Effector CD4-positive, alpha-beta T cell (primary cell): ENCODE measurements at places on chromosomes 4 and X.

DNA sequence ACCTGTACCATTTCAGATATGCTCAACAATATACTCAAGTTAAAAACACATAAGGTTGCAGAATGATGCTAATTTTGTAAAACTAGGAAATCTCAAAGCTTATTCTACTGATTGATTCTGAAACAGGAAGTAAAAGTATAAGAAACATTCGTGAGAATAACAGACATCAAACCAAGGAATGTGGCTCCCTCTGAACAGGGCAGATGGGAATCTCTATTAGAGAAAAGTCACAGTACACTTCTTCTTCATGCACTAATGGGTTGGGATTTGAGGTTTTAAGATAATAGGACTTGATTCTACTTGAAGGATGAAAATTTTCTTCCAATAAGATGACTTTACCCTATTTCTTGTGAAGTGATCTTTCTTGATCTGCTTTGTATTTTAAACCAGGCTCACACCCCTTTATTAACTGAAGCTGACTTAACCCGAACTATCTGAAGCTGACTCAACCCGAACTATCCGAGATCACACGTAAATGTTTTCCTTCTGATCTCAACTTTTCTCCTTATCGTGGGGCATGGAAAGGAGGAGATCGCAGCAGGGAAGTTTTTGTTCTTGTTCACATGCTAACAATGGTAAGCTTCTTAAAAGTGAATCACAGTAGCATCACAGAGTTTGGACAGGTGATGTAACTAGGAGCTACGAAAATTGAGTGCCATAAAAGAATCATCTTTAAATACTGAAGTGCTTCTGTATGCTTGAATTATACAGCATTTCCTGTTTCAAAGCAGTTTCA lies 363.1 kb upstream of the ZFP42 start:
- DNase-seq: no peak

GRCh38 chr4:183140911-183141320 lies 41.9 kb downstream of the WWC2 start:
- no peak for DNase-seq

DNA sequence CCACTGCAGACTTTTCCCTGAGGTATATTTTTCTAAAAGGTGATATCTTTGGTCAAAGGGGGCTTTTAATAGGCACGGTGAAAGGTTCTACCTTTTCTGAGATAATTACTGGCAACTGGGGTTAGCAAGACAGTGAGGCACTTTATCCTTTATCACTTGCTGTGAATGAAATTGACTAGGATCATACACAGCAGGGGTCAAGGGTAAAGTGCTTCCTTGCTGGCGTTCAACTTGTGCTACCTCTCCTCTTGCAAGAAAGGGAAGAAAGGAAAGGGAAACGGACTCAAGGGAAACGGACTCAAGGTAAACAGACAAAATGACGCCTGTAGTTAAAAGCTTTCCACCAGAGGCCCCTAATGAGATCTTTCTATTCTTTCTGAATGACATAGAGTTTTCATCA lies 78.6 kb upstream of the RAPGEF2 start:
- DNase-seq: no peak

GRCh38 chr4:120319046-120319767 lies 252.6 kb upstream of the MAD2L1 start:
- no peak for DNase-seq

DNA sequence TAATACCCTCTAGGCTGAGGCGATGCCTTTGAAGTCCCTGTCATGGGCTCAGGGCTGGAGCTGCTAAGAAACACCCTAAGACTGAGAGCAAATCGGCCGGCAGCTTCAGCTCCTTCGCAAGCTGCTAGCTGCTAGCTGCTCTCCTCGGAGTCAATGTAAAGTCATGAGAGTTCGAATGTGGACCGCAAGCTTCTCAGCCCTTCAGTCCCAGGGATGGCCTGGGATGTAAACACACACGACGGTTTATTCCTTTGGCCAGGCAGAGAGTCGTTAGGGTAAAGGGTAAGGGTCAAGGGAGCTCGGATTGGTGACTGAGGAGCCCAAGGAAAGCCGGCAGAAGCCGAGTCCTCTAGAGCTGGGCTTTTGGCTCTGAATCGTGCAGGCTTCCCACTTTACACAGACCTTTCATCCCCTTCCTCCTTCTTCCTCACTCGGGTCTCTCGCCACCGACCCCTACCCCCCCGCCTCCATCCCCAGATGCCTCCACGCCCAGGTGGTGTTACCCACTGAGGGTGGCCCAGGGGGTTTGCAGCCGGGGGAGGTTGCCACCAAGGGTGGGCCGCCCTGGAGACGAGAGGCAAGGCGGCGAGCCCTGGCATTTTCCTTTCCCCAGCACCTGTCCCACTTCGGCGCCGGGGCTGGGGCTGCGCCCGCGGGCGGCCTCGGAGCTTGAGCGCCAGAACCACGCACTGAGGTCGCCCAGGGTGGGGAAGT lies 3.1 kb upstream of the BCORL1 start:
- no peak for DNase-seq

- no peak for DNase-seq
Measured at GRCh38 chr4:176981074-176981473, 188.4 kb upstream of the VEGFC start.

GRCh38 chrX:48083212-48083611 lies 11.8 kb upstream of the ZNF630 start:
- DNase-seq: peak; percentile 5

- DNase-seq: no peak
Measured at GRCh38 chrX:70128071-70128470, 5.2 kb upstream of the IGBP1 start.

DNA sequence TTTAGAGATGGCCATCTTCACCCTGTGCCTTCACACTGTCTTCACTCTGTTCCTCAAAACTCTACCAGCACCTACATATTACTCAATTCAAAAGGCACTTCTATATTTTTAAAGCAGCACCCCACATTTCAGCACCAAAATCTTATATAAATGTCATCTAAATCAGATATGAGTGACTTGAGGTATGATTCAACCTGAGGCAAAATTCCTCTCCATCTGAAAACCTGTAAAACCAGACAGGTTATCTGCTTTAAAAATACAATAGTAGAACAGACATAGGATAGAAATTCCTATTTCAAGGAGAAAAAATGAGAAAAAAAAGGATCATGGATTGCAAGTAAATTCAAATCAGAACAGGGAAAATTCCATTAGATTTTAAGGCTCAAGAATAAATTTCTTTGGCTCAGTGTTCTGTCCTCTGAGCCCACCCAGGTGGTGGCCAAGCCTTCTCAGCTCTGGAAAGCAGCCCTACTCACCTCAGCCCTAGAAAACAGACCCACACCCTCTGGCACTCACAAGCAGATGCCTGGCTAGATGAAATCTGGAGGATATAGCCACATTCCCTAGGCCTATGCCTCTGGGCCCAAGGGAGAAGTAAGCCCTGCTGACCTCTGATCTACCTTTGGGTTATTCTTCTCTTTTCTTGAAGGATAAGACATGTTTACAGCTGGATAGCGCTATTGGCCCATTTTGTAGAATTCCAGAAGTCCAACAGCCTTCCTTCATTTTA lies 240.4 kb upstream of the ZCCHC13 start:
- no peak for DNase-seq

- DNase-seq: no peak
Measured at GRCh38 chrX:21666679-21667078, 8.5 kb upstream of the KLHL34 start.

DNA sequence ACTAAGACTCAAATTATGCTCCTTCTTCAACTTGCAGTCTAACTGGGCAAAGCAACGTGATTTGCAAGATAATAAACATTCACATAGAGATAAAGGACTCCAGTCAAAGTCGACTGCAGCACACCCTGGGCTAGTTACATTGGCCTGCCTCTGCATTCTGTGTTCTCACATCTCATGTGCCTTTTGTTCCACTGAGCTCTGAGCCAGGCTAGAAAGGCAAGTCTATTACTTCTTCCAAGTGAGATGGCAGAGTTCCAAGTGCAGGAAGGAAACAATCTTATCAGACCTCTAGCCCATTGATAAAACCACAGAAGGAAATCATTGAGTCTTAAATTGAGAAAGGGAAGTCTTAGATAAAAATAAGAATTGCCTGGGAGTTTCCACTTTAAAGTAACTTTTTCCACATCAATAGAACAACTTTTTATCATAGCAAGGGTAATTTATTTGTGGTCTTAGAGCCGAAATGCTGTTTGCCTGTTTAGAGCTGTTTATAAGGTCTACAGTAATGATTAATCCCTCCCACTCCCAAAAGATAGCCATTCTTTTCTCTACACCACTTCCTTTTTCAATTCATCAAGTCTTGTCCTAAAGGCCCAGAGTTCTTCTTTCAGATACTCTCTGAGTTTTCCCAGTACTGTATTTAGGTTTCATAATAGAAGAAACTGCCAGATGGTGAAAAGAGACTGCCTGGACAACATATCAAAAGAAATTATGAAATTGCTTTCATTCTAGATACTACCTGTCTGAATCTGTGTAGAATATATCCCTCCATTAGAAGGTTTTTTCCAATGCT lies 200.2 kb downstream of the GUCY2F start:
- DNase-seq: no peak

- DNase-seq: no peak
Measured at GRCh38 chr4:40317916-40318658, 17.0 kb upstream of the CHRNA9 start.

GRCh38 chr4:8345946-8346814 lies 76.6 kb downstream of the HTRA3 start:
- DNase-seq: no peak

DNA sequence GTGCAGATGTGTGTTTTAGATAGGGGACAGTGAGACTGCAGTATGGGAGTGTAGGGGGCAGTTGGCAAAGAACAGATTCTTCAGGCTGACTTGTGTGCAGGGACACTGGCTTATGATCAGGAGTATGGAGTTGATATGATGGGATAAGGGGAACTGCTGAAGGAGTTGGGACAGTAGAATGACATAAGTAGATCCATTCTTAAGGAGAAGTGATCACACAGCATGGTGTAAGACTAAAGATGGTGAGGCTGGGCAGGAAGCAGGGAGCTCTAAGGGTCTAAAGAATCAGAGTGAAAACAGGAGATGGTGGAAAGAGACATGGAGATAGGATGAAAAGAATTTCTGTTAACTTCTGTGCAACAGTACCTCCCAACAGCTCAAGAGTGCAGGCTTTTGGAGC lies 70.7 kb downstream of the REELD1 start:
- no peak for DNase-seq

DNA sequence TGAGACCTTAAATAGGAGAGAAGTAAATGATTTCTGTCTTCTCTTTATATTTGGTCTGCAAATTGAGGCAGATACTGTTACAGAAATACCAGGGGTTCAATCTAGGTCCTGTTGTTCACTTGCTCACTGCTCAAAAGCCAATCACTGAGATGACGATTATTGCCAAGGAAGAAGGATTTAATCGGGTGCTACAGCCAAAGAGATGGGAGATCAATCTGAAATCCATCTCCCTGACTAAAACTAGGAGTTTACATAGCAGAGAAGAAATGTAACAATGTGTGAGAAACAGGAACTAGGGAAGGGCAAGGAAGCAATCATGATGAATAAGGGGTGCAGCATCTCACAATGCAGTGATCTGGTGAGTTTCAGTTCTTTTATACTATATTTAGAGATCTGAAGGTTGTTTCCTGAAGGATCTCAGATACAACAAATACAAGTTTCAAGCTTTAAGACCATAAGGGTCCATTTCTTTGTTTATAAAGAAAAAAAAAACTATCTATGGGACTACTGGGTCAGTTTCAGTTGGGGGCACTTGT lies 117.9 kb upstream of the FAM9B start:
- no peak for DNase-seq

- DNase-seq: no peak
Measured at GRCh38 chrX:1388651-1389050, 3.3 kb downstream of the SLC25A6 start.

- no peak for DNase-seq
Measured at GRCh38 chrX:103550415-103551051, 31.2 kb upstream of the RAB40A start.

DNA sequence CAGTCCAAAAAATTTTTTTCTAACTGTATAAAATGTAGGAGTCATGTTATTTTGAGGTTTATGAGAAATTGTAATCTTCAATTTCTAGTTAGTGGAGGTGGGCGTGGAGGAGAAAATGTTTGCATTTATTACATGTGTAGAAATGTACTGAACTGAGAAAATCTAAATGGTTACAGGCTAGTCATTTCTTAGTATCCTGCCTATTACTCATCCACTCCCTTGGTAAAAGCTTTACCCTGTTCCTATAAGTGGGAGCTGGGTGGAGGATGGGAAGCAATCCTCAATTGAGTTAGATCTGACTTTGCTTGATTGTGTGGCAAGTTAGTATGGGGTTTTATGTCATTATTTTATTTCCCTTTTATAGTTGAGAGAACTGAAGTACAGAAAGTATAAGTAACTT lies 73.8 kb downstream of the POLA1 start:
- no peak for DNase-seq

GRCh38 chr4:187094144-187094543 lies 370.5 kb upstream of the FAT1 start:
- no peak for DNase-seq

DNA sequence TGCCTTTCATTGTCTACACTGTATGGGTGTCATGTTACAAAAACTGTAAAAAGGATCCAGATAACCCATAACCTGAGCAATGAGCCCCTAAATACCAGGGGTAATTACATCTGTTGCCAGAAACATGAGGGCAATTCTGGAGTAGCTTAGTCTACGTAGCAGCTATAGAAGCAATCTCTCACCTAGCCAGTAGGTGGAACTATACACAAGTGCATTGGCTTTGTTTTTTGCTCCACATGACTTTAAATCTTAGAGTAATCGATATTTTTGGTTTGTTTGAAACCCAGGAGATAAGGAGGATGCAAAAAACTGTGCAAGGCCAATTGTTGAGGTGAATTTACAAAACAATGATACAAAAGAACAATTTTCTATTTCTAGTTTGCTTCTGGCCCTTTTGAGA lies 57.5 kb downstream of the GPR82 start:
- peak; percentile 2 for DNase-seq

DNA sequence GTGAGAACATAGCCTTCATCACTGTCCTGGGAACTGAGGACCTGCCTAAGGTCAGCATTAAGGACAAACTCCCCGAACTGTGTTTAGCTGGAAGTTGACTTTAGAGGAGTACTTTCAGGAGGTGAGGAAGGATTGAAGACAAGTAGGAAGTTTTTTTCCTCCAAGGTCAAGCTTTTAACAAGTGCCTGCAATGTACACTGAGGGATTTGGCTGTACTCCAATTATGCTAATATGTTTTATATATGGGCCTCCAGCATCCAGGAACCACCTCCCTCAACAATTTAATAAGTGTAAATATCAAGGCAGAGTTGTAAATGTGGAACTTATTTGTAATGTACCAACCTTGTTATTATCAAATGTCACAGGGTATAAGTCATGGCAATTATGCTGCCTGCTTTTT lies 726.2 kb downstream of the RPA4 start:
- no peak for DNase-seq

DNA sequence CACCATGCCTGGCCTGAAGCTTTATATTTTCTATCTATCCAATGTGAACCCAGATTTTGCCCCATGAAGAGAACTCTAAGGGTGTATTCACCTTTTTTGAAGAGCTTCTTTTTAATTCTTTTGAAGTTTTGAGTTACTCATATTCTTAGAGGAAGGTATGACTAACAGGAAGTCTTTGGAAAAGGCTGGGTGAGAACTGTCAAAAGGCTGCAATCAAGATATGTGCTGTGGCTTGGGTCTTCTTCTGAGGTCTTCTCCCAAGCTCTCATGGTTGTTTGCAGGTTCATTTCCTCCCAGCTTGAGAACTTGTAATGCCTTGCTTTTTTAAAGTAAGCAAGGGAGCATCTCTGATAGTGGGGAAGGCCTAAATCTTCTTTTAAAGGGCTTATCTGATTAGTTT lies 3.1 kb upstream of the C4orf17 start:
- DNase-seq: no peak
